ENCODE measurements at places on chromosomes 12 and 14.
A peak's percentile ranks its signal among the peaks of the same experiment; 100 is the strongest.

DNA sequence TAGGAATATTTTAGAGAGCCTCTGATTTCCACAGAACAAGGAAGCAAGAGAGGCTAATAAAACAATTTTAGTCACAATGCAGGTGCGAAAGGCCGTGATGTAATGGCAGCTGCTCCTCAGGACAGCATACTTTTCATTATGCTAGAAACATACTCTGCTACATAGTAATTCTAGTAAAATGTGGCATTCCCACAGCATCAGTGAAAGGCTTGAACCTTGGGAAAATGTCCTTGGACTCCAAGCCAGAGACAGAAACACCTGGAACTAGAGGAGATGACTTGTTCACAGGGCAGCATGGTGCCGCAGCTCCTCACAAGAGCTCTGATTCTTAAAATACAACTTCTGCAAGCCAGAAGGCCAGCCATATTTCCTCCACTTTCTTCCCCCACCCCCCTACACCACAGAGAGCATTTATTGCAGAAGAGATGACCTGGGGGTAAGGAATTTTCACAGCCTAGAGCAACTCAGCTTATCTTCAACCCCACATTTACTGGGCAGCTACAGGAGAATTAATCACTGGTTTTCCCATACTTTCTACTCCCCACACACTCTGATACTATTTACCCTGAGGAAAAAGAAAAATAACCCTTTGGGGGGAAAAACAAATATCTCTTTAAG, 15.8 kb downstream of the ABCC9 start:
- DNase-seq, result no peak

GRCh38 chr12:131672311-131672940, 38.5 kb upstream of the SFSWAP start:
- DNase-seq, result no peak

- peak; percentile 16 for DNase-seq
Observed at GRCh38 chr12:120141336-120141735, 24.8 kb upstream of the RAB35 start.

- no peak for DNase-seq
Observed at GRCh38 chr12:107760207-107760808, 629 bp downstream of the PRDM4 start.

DNA sequence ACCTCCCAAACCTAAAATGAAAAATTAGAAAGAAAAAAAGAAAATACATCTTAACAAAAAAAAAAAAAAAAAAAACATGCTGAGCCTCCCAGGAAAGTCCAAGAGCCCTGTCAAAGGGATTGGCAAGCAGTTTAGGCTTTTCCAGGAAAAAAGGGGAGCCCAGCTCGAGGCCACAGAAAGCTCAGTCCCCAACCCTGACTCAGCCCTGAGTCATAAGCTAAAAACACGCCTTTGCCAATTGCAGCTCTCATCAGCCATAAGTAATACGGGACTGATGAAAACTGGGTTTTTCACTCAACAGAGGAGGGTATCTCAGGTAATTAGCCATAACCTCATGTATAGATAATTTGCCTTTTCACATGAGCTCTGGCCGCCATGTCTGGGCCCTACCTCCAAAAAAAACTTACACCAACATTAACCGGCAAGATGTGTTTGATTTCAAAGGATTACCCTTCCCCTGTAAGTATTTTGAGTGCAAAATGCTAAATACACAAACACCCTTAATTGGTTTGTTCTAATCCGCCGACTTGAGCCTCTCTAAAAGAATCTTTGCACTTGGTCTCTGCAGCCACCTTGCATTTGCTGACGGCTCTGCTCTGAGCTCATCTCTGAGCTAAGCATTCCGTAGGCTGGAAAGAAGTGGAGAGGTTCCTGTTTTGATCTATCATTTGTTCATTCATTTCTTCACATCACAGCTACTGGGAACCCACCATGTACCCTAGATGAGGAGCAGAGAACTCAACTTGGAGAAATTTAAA, 319.2 kb downstream of the BCL11B start:
- DNase-seq, result no peak

DNA sequence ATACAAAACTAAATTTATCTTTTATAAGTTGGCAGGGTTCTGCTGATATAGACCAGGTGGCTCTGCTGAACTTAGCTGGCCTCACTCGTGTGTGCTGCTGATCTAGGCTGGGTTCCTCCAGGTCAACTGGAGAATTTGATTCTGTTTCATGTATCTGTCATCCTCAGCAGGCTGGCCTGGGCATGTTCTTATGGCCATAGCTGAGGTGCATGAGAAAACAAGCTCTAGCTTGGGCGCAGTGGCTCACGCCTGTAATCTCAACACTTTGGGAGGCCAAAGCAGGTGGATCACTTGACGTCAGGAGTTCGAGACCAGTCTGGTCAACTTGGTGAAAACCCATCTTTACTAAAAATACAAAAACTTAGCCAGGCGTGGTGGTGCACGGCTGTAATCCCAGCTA, 24.3 kb upstream of the BCL2L14 start:
- no peak for DNase-seq

GRCh38 chr14:73223049-73223448, 14.3 kb upstream of the PAPLN start:
- no peak for DNase-seq

DNA sequence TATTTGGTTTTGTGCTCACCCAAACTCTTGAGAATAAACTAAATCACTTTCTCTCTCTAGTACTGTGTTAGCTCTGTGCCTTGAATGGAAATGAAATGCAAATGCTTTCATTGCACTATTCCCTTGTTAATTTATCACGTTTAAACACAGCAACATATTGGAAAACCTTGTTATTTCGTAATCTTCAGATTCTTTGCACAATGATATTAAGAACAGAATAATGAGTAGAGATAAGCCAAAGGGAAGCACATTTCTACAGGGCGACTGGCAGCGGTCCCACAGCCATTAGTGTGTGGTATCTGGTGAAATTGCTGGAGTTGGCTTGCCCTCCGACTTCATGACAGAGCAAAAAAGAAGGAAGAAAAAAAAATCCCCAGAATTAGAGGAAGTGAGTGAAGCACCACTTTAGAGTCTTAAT, 166.1 kb upstream of the E2F7 start:
- DNase-seq, result no peak

DNA sequence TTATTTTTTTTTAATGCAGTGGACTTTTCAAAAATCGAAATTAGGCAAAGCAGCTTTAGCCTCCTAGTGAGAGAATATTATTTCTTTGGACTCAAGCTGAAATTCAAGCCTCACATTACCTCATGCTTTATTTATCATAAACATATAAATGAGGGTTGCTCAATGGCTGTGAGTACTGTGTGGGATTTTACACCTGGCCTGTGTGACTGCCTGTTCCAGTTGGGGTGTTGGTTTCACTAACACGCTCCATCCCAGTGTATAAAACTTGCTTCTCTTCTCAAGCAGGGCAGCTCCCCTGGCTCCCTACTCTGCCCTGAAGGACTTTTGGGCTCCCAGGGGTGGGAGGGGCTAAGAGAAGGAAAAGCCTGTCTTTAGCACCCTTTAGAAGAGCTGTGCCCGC, 15.0 kb downstream of the ANKLE2 start:
- no peak for DNase-seq

GRCh38 chr14:102203382-102203781, 63.7 kb downstream of the WDR20 start:
- no peak for DNase-seq
